ENCODE measurements at places on chromosomes 2 and 18.

DNA sequence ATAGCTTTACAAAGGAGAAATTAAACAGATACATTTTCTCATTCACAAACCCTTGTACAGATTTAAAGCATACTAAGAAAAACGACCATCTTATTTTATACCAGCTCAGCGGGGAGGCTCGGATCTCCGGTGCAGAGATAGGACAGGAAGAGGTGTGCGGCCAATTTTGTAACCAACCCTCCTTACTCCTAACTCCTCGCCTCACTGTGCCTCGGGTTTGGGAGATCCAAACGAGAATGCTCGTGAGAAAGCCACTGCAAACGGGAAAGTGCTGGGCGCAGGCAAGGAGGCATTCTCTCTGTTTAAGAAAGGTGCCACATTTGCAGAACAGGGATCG lies 1.2 kb downstream of the KDSR start:
- DNase-seq: no peak

- no peak for DNase-seq
These were observed 449.3 kb downstream of the SLC4A3 start for GRCh38 chr2:220076734-220077133.

DNA sequence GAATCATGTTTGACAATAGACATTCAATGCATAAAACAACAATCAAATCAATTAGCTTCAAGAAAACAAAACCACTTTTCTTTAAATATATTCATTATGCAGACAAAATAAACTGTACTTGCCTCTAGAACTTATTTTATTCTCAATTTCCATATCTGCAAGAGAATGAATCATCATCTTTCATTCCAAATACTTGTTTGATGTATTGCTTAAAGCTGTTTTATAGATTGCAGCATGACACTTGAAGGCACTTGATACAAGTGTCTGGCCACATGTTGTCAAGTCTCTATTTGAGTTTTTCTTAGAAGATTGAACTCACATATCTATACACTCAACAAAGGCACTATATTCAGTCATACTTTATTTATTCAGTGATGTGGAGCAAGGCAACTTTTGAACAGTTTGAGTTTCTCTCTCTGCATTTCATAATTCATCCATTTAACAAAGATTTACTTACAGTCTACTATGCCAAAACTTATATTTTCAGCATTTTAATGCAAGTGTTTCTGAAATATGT lies 38.7 kb upstream of the DDX18 start:
- no peak for DNase-seq

DNA sequence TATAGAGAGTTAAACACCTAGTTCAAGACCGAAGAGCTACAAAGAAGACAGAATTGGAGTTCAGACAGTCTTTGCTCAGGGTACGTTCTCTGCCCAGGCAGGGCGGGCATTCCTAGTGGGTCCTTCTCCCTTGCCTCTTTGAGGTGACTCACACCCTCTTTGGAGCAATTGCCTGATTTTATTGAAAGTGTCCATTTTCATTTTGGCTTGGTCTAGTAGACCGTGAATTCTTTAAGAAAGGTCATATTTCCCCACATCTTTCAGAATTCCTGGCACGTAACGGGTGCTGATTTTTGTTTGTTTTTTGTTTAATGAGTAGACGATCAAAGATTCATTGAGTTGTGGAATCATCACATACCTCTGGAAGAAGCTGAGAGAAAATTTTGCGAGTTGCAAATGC lies 871.5 kb downstream of the RNF144A start:
- DNase-seq: no peak

- DNase-seq: no peak
These were observed 40.1 kb downstream of the NTSR2 start for GRCh38 chr2:11629851-11630250.
